ENCODE measurements at places on chromosomes 3 and 15.

- DNase-seq = no peak
Observed at GRCh38 chr15:65641768-65642475, 20.2 kb downstream of the SLC24A1 start.

- no peak for DNase-seq
Observed at GRCh38 chr15:100968050-100968966, 49.2 kb downstream of the LRRK1 start.

- no peak for DNase-seq
Observed at GRCh38 chr15:62739507-62739906, 303.0 kb upstream of the TPM1 start.

DNA sequence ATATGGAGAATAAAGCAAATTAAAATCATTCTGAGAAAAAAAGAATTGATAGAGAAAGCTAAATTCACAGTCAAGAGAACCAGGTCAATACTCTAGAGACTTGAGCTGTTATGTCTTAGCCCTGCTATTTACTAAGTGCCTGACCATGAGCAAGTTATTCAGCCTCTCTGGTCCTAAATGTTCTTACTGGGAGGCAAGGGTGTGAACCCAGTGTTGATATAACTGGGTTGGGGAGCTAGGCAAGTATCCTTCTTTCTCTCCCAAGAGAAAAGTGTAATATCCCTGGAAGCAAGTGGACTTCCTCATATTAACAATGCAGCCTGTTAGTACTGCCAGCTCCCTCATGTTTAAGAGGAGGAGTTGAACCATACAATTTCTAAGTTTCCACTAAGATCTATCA, 488.9 kb upstream of the RASGRP1 start:
- no peak for DNase-seq

DNA sequence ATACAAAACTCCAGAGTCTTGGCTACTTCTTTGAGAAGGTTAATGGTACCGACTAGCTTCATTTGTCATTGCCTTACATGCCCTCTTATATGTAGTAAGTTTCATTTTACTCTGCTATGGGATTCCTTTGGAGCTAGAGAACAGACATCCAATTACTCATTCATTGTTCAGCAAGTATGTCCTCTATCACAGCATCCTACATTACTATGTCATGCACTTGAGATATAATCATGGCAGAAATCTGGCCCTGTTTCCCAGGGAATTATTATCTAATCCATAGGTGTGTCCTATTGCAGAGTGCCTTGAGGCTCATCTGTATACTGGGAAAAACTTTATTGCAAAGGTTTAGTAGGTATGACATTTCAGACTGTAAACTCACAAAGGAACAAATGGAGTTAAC, 333.1 kb upstream of the NECTIN3 start:
- DNase-seq = no peak

GRCh38 chr3:126927846-126928245, 55.1 kb upstream of the PLXNA1 start:
- no peak for DNase-seq

- DNase-seq = no peak
Observed at GRCh38 chr15:77138167-77138522, 67.2 kb upstream of the TSPAN3 start.

DNA sequence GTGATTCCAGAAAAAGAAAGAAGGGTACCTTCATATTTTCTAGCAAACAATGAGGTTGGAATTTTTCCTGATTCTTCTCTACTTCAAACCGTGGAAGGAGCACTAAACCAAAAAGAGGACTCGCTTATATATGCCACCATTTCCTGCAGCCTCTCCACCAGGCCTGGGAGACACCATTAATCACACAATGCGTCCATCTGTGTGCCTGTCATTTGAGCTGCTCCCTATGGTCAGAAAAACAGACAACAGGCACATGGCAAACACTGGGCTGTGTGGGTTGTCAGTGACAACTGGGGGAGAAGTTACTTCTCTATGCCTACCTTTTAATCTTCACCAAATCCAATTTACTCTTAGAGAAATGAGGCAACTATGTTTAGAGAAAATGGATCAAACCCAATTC, 71.9 kb downstream of the NR2F2 start:
- DNase-seq = no peak

DNA sequence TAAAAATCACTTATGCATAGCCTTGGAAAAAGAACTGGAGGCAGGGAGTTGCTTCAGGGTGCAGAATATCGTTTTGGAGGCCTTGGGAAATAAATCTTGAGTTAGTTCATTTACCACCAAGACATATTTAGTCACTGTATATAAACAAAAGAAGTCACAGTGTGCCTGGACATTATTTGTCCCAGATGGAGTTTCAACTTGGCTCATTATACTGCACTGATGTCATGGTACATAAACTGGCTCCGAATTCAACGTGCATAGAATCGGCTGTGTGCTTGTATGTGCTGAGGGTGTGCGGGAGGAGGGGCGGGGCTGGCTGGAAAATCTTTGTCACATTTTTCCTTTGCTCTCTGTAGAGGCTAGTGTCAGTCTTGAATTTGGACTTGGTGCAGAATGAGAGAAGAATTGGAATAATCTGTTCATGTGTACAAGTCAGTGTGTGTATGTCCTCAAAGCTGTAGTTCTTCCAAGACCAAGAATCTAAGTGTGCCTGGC, 86.6 kb downstream of the FNDC3B start:
- peak; percentile 41 for DNase-seq
